ENCODE measurements at places on chromosomes 2 and 18.
A peak's percentile ranks its signal among the peaks of the same experiment; 100 is the strongest.

GRCh38 chr2:82275599-82275998 lies 1971.0 kb upstream of the LRRTM1 start:
- no peaks in the 10 kb centered on the region for H3K36me3 ChIP-seq
- no peaks in the 10 kb centered on the region for H3K4me1 ChIP-seq
- H3K27me3 ChIP-seq, result no peaks in the 10 kb centered on the region
- H3K27ac ChIP-seq, result no peak overlapping the region

GRCh38 chr18:77008576-77009315 lies 123.8 kb downstream of the MBP start:
- H3K4me1 ChIP-seq, result no peaks in the 10 kb centered on the region
- H3K36me3 ChIP-seq, result no peaks in the 10 kb centered on the region
- H3K4me3 ChIP-seq, result no peak overlapping the region
- no peak for DNase-seq
- no peak overlapping the region for H3K27ac ChIP-seq
- peaks cover 5% of the 10 kb centered on the region for H3K27me3 ChIP-seq

DNA sequence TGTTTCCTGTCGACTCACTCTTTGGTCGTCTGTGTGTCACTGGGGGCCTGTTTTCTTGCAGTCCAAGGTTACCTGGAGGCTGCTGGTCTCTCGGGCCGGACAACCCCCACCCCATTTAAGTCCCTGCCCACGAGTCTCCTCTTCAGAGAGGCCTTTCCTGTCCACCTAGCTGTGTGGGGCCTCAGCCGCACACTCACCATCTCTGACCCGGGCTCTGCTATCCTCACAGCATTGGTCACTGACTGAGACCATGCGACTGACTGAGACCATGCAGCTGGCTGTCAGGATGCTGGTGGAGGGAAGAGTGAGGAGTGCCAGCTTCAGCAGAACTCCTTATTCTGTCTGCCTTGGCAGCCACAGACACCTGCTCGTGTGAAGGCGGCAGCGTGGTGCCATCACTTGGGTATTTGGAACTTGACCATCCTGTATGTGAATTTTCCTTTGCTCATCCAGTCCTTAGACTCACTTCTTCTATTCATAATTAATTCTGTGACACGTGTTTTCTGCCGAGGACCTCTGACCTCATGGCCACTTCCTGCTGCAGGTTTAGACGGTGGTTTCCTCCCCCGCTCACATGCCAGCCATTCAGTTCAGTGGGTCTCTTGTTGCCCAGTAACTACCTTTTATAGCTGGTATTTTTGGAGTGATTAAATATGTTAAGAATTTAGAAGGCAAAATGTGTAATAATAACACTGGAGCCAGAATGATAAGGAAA lies 47.5 kb upstream of the ASB1 start:
- DNase-seq, result no peak
- H3K36me3 ChIP-seq, result peaks cover 18% of the 10 kb centered on the region

DNA sequence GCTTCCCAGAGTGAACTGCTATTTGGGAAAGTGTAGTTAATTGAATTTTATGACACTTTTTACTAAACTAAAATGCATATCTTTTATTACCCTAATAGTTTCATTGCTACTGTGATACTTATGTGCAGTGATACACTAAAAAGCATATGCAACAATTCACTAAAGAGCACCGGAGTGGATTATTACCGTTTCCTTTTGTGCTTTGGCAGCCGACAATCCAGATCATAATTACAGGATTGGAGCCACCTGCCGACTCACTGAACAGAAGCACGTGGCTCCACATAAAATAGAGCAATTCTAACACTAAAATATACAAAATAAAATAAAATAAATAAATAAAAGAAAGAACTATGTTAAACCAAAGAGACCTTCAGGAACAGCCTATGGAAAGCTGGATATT lies 583.4 kb downstream of the NRXN1 start:
- no peak overlapping the region for H3K4me3 ChIP-seq
- peaks cover 7% of the 10 kb centered on the region for H3K4me1 ChIP-seq
- no peak overlapping the region for H3K27ac ChIP-seq
- H3K36me3 ChIP-seq, result no peaks in the 10 kb centered on the region
- DNase-seq, result no peak
- H3K27me3 ChIP-seq, result no peaks in the 10 kb centered on the region

GRCh38 chr18:5868218-5868854 lies 27.0 kb downstream of the TMEM200C start:
- no peak overlapping the region for H3K27ac ChIP-seq
- H3K4me1 ChIP-seq, result no peaks in the 10 kb centered on the region
- no peaks in the 10 kb centered on the region for H3K36me3 ChIP-seq
- no peak overlapping the region for H3K4me3 ChIP-seq
- peak; percentile 82 for DNase-seq
